Foreskin keratinocyte (primary cell): ENCODE measurements at places on chromosomes 3 and 15. TPM values are rescaled to one million over a fixed set of nuclear protein-coding genes. Genes with fewer than 3 reads are reported as not detected.

RAD54L2 gene
- 12.9 and 13.3 TPM in 2 replicates for total RNA-seq

SCN5A gene
- total RNA-seq = 0.21 and 0.37 TPM in 2 replicates

PTH1R gene
- total RNA-seq = not detected in 2 replicates

ADGRG7 gene
- total RNA-seq = not detected in 2 replicates

CFAP44 gene
- total RNA-seq = 1.0 and 1.1 TPM in 2 replicates

BNC1 gene
- total RNA-seq = 140 and 167 TPM in 2 replicates

TJP1 gene
- 94.0 and 98.3 TPM in 2 replicates for total RNA-seq

PLA2G4D gene
- 0.07 and 0.14 TPM in 2 replicates for total RNA-seq

MELTF gene
- 11.3 and 12.9 TPM in 2 replicates for total RNA-seq

CADM2 gene
- total RNA-seq = not detected in 2 replicates

CCNB2 gene
- total RNA-seq = 62.5 and 73.1 TPM in 2 replicates

CCR3 gene
- total RNA-seq = not detected in 2 replicates

SHC4 gene
- 0.65 and 0.78 TPM in 2 replicates for total RNA-seq

REC114 gene
- total RNA-seq = not detected in 2 replicates

OIP5 gene
- 13.0 and 15.8 TPM in 2 replicates for total RNA-seq

DNAJA4 gene
- 8.8 and 10.6 TPM in 2 replicates for total RNA-seq

ZNF385D gene
- 1.6 and 1.7 TPM in 2 replicates for total RNA-seq

SI gene
- not detected in 2 replicates for total RNA-seq

ITGB5 gene
- total RNA-seq = 82.0 and 91.9 TPM in 2 replicates

RSL24D1 gene
- 81.3 and 89.3 TPM in 2 replicates for total RNA-seq

ZKSCAN7 gene
- 2.0 and 2.8 TPM in 2 replicates for total RNA-seq

EPHA3 gene
- 0.04 TPM in 1 of 2 replicates, not detected in the other for total RNA-seq

SOX2 gene
- total RNA-seq = 0.07 and 0.32 TPM in 2 replicates

GOLGA8Q gene
- 0.21 TPM in 1 of 2 replicates, not detected in the other for total RNA-seq

TMEM41A gene
- 20.2 and 21.0 TPM in 2 replicates for total RNA-seq

GOLGA8J gene
- 0.07 TPM in 1 of 2 replicates, not detected in the other for total RNA-seq
